HTR-8/SVneo (cell line): ENCODE measurements at places on chromosomes 2 and 18.

- DNase-seq, result no peak
These were observed 521.9 kb downstream of the EPHA4 start for GRCh38 chr2:221050020-221050795.

DNA sequence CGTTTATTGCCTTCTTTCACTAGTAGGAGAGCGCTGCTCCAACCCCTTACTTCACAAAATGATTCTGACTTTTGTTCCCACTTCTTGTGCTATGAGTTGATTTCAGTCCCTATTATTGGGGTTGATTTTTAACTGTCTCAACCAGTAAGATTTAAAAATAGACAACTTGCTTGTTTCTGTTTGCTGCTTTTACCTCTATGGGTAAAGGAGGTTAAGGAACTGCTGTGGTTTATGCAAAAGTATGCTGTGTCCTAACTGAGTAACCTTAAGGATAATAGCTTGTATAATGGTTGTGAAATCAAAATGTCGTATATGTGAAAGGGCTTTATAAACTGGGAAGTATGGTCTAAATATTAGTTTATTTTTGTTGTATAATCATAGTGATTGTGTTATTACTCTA, 22.6 kb downstream of the ALMS1 start:
- no peak for DNase-seq

- DNase-seq, result no peak
These were observed 165.3 kb downstream of the RNF152 start for GRCh38 chr18:61727241-61728193.

DNA sequence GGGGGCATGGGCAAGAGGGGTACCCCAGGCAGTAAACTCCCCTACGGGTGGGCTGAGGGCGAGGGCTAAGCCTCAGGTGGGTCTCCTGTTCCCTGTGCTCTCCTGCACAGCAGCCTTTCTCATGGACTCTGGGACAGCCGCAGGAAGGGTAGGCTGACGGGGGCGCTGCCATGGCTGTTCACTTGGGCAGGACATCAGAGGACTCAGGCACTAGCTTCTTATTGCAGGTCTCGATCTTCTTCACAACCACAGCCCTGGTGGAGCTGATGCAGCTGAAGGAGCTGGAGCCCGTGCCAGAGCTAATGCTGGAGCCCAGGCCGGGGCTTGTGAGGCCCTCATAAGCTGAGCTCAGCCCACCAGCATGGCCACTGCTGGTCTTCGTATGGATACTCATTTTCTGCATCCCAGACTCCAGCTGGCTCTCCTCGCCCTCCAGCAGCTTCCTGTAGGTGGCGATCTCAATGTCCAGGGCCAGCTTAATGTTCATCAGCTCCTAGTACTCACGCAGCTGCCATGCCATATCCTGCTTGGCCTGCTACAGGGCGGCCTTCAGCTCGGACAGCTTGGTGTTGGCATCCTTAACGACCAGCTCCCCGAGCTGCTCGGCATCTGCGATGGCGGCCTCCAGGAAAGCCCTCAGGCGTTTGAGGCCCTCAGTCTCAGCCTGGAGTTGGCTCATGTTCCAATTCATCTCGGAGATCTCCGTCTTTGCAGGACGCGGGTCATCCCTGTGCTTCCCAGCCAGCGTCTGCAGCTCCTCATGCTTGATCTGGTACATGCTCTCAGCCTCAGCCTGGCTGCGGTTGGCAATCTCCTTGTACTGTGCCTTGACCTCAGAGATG, 359.8 kb upstream of the SETBP1 start:
- no peak for DNase-seq

- DNase-seq, result no peak
These were observed 143.9 kb downstream of the PXDN start for GRCh38 chr2:1600191-1601066.

DNA sequence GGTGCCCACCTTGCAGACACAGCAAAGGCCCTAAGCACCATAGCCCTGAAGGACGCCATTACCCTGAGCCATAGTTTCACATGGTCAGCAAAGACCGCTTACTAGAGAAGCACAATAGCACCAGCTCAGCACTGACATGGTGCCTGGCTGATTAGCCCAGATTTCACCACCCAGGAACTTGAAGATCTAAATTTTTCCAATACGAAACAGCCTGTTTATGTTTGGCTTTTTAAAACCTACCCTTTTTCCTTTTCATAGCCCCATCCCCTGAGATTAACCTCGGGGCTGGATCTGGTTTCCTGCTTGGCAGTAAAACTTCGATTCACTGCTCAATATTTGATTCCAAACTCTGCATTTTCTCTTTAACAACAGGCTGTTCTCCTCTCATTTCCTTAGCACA, 158.5 kb upstream of the PID1 start:
- DNase-seq, result no peak

DNA sequence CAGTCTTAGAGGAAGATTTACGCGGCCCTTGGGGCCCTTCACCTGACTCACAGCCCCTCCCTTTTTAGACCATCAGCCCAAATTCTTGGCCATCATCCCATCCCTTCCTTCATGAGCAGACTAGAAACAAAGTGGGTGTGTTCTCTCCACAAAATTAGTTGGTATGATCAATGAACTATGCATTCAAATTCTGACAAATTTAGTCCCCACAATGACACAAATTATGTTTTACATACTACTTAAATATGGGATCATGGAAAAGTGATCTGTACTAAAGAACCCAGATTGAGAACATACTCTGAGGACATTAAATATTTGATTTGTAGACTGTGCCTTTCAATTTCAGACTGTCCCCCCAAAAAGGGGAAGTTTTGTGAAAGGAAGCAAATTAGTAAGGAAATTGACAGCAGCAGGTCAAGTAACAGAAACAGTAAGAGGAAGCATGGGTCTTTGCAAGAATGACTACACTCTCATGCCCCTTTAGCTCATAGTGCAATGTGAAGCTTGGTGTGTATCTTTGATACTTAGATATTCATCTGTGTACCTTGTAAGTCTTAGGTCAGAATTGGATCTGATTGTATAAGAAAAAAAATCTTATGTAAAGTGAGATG, 2.2 kb upstream of the MAPRE2 start:
- DNase-seq, result no peak

DNA sequence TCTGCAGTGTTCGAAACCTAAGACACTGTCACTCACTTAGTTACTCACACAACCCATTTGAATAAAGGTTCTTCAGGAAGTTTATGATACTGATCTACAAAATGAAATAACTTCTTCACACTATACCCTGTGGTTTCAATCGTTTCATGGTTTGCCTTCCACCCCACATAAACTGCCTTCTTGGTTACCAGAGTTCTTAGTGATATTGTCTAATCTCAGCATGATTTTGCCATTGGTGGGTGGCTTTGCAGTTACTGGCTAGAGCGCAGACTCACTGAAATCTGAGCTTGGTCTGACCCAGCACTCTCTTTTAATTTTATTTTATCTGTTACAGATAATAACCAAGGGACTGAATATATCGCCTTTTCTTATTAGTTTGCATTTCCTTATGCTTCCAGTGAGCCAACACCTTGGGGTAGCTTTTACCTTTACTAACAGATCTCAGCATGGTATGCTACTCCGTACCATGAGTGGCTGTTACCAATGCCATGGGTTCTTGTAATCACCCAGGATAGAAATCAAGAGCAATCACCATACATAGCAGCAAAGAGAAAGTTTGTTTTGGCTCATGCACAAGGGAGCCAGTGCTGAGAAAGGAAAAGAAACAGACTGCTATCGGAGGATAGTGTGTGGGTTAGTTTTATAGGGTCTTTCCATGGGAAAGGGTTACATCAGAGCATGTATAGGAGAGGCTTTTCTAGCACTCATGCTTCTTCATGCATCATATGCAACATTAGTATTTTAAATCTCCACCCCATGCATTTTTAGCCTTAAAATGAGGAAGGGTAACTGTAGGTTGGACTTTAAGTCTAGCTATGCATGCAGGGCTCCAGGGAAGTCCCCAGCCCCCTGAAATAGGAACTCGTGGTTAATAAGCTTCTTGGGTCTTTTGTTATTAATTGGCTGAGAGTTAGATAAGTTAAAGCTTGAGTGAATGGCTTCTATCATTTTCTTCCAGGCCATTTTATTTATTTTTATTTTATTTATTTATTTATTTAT, 33.3 kb downstream of the ANXA4 start:
- no peak for DNase-seq

- no peak for DNase-seq
These were observed 56.4 kb downstream of the MAP4K3 start for GRCh38 chr2:39380525-39381150.

GRCh38 chr2:174984561-174984960, 20.6 kb downstream of the CHN1 start:
- no peak for DNase-seq

DNA sequence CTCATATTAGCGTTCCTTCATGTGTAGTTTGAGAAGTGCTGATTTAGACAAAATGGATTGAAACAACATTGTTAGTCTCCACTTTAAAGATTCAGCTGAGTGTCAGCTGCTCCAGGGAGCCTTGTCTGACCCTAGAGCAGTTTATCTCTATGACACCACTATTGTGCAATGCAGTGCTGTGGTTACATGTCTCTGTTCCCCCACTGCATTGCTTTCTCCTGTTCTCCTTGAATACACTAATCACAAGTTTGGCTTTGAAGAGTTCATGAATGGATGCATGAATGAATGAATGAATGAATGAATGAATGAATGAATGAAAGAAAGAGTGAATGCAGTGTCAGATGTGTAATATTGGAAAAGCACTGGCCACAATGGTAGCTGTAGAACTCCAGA, 38.3 kb downstream of the GCG start:
- no peak for DNase-seq

- no peak for DNase-seq
These were observed 125.7 kb downstream of the KCTD1 start for GRCh38 chr18:26422472-26423162.

- DNase-seq, result peak; percentile 53
These were observed 145.6 kb downstream of the FAM161A start for GRCh38 chr2:61707984-61708852.

DNA sequence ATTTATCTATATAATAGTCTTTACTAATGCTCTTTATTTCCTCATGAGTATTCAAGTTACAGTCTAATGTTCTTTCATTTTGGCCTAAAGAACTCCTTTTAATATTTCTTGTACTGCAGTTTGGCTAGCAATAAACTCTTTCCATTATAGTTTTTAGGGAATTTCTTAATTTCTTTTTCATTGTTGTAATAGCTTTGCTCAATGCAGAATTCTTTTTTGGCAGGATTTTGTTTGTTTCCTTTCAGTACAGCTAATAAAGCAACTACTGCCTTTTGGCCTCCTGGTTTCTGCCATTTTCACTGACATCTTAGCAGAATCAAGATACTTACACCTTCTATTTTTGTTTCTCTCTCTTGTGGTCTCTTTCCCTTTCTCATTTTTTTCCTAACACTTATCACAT, 390.4 kb upstream of the RGPD4 start:
- DNase-seq, result no peak

DNA sequence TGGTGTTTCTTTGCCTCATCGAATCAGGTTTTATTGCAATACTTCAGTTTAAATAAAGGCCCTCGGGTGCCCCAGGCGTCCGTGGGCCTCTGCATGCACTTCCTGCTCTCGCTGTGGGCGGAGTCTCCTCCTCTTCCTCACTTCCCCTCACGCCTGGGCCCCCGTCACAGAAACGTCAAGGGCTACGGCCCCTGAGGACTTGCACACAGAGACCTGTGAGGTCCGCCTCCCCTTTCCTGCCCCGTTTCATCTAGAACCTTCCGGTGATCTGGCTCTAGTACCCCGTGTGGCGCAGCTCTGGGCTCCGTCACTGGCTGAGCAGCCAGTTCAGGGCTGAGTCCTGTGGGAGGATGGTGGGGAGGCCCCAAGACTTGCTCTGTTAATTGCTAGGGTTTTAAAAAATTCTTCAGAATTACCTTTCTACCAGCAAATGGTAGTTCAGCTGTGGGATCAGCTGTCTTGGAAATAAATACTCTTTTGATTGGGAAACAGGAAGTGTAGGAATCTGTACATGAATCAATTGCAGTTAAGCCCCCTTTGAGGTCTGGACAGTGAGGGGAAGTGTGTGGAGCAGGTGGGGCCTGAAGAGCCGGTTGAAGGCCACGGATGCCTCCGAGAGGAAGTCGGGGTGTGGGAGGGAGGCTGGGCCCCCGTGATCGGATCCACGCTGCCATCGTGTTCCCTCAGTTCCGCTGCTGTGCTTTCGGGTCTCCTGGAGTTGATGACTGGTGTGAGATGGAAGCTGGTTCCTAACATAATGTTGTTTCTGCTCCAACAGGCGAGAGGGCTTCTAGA, 10.2 kb downstream of the NFATC1 start:
- no peak for DNase-seq

GRCh38 chr18:3207565-3207964, 12.2 kb downstream of the MYOM1 start:
- DNase-seq, result peak; percentile 9

DNA sequence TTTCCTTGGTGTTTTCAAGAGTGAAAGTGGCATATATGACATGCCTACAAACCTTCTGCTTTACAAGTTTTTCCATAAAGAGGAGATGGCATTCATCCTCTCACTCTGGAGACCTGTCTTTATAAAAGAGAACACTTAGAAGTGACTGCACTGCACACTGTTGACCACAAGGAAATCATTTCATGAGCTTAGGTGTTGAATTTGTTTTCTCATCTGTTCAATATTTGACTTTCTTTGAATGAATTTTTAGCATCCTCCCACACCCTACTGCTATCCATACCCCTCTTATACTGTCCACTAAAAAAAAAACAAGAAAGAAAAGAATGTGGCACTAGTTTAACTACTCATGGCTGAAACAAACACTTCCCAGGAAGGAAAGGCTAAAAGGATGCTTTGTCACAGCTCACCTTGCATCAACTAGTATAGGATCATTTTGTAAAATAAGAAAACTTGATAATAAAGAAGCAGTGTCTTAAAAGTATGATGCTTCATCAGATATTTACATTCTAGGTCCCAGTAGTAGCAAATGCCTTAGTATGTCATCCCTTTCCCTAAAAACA, 83.0 kb downstream of the ACVR1 start:
- DNase-seq, result no peak

- no peak for DNase-seq
These were observed 27.4 kb downstream of the ADI1 start for GRCh38 chr2:3491716-3492474.

DNA sequence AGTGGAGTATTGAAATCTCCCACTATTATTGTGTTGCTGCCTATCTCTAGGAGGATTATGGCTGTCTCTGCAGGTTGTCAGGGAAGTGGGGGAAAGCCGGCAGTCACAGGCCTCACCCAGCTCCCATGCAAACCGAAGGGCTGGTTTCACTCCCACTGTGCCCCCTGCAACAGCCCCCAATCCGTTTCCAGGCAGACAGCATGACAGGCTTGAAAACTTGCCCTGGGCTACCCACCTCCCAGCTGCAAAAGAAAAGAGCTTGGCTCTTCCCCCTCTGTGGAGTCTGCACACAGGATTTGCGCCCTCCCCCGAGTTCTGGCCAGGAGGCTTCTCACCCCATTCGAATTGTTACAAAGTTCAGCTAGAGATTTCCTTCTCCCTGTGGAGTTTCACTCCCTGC, 87.4 kb upstream of the MSTN start:
- DNase-seq, result no peak

- no peak for DNase-seq
These were observed 9.6 kb downstream of the PTGR3 start for GRCh38 chr18:75199327-75199726.
